T1000 (cell line): ENCODE measurements at places on chromosomes 7 and 10.

DNA sequence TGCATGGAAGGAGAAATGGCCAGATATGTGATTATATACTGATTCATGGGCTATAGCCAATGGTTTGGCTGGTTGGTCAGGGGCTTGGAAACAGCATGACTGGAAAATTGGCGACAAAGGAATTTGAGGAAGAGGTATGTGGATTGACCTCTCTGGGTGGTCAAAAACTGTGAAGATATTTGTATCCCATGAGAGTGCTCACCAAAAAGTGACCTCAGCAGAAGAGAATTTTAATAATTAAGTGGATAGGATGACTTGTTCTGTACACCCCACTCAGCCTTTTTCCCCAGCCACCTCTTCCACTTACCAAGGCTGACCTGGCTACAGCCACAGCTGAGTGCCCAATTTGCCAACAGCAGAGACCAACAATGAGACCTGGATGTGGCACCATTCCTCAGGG is 146.7 kb downstream of the GPR37 start:
- DNase-seq = no peak

DNA sequence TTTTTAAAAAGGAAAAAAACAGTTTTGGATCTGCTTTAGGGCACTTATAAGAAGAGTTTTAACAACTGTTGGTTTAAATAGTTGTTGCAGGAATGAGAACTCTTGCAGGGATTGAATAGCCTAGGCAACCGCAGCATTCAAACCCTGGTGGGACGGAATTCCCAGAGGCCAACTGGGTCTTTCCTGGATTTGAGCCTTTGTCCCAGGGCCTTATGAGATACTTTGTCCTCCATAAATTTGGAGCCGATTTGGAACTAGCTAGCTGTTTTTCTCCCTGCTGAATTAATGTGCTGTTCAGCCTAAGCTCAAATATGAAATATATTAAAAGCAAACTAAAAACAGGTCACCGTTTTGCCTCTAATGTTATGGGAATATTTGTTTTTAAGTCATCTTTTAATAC is 109.6 kb downstream of the LRMDA start:
- DNase-seq = no peak

DNA sequence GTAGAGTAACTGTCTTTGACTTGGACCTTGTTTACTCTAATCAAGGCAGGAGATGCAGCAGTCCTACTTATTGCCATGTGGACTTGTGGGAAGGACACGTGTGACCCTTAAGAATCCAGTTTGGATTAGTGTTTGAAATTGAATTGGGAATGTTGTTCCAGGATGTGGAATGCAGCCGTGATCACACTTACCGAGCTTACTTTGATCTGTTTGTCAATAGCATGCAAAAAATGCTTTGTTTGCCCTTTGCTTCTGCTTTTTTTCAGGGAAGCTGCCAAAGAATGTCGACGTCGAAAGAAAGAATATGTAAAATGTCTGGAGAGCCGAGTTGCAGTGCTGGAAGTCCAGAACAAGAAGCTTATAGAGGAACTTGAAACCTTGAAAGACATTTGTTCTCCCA is 84.7 kb downstream of the CREM start:
- no peak for DNase-seq

- DNase-seq = no peak
These were observed 347.9 kb downstream of the TNS3 start for GRCh38 chr7:47233996-47234395.

DNA sequence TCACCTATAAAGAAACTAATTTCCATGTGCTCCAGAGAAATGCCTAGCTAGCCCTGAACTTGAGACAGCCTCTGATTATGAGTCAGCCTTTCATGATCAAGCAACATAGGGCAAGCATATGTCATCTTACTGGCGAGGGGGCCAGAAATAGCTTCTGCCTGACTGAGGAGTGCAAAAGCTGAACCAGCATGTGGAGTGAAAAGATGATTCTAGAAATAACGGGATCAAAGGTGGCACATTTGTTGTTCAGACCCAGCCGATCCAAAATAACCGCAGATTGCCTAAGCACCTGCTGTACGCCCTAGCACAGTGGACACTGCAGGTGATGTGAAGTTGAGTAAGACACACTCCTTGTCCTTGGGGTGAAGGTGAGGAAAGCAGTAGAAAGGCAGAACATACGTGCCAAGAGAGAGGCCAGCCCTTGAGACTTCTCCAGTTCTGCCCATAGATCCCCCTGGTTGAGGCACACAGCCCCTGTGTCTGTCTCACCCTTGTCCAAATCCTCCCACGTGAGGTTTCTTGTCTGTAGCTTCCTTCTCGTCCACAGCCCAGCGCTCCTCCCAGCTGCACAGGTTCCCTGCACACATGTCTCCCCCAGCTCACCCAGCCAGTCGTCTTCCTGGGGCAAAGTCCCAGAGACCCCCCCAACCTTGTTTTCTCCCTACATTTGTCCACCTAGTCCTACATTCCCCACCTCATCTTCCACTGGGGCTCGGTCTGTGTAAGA is 2.8 kb upstream of the BCL7B start:
- no peak for DNase-seq

DNA sequence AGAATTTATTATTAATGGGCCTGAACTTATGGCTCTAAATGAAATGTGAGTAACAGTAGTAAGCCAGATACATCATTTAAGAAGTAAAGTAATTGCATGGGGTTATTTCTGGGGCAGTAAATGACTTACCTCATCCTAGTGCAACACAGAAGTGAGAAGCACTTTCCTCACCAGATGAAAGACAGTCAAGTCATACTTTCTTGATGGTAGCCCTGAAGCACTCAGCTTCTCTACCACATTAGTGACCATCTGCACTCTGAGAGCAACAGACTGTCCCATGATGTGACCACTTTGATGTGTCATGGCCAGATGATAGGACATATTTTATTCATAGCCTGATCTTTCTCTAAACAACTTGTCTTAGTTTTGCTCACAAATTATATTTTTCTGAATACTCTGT is 369.5 kb upstream of the PHF14 start:
- no peak for DNase-seq

DNA sequence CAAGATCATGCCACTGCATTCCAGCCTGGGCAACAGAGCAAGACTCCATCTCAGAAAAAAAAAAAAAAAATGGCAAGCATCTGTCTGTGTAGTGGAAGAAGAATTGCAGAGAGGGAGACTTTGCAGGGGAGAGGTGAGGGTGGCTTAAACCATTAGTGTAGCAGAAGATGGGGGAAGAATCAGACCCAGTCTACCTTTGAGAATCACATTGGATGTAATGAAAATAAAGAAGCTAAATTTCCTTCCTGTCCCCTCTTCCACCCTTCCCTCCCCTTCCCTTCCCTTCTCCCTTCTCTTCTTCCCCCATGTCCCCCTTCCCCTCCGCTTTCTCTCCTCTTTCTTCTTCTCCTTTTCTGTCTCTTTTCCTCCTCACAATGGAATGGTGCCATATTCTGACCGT is 180.8 kb upstream of the SVIL start:
- no peak for DNase-seq

DNA sequence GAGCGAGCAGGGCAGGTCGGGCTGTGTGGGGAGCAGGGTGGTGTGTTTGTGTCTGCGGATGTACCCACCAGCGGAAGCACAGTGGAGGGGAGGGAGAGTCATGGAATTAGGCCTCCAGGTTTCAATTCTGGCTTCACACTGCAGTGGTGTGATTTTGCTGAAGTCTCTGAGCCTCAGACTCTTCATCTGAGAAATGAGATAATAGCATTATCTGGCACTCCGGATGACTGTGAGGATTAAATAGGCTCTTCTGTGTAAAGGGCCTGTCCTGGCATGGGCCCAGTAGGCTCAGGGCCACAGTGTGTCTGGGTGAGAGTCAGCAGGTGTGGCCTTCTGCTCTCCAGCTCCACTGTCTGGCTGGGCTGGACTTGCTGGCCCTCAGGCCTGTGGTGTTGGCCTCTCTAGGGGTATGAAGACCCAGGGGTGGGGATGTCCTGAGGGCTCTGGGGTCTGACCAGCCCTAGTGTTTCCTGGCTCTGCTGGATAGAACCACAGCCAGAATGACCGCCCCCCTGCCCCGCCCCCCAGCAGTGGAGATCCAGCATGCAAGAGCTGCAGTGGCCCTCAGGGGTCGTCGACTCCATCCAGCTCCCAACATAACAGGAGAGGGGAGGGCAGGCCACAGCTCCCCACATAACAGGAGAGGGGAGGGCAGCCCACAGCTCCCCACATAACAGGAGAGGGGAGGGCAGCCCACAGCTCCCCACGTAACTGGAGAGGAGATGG is 178.6 kb downstream of the RPS24 start:
- no peak for DNase-seq
